ENCODE measurements at places on chromosomes 4 and X. TPM values are rescaled to one million over a fixed set of nuclear protein-coding genes. Genes with fewer than 3 reads are reported as not detected.

GRCh38 chr4:120847019-120847582, 75.4 kb downstream of the PRDM5 start:
- H3K27me3 ChIP-seq, result no peaks in the 10 kb centered on the region
- no peak overlapping the region for H3K4me3 ChIP-seq

GRCh38 chrX:130083656-130084382, 26.5 kb downstream of the ELF4 start:
- H3K27me3 ChIP-seq, result no peaks in the 10 kb centered on the region
- no peaks in the 10 kb centered on the region for H3K36me3 ChIP-seq
- peak; percentile 62 for DNase-seq
- peaks cover 22% of the 10 kb centered on the region for H3K4me1 ChIP-seq
- peak overlapping the region; percentile 68 for H3K27ac ChIP-seq
- H3K4me3 ChIP-seq, result peak overlapping the region; percentile 16

DNA sequence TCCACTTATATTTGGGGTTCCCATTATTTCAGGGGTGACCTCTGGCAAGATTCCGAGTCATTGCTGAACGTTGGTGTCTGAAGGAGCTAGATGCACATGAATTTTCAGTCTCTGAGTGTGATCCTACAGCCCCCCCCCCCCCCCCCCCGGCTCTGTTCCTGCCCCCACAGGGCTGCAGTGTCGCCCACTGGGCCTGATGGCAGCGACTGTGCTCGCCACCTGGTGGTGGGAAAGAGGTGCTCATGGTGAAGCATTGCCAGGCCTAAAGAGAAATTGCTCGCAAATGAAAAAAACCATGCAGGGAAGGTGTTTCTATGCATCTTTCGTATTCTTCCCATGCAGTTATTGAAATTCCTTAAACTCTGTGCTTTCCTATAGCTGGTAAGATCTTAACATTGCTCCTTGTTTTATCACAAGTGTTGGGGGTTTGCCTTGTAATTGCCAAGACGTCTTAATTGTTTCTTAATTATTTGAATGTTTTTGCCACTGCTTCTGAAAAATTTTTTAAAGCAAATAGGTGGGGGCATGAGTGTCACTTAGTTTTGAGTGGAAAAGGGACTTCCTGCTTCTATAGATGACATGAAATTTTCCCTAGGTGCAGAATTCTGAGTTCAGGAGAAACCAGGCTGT, 63.2 kb downstream of the CLDN22 start:
- no peaks in the 10 kb centered on the region for H3K36me3 ChIP-seq
- H3K4me3 ChIP-seq, result no peak overlapping the region
- DNase-seq, result peak; percentile 55
- no peaks in the 10 kb centered on the region for H3K4me1 ChIP-seq
- H3K27me3 ChIP-seq, result no peaks in the 10 kb centered on the region

GRCh38 chr4:157246964-157247363, 26.4 kb downstream of the GRIA2 start:
- H3K4me1 ChIP-seq, result no peaks in the 10 kb centered on the region
- no peak overlapping the region for H3K4me3 ChIP-seq
- H3K27me3 ChIP-seq, result no peaks in the 10 kb centered on the region

DNA sequence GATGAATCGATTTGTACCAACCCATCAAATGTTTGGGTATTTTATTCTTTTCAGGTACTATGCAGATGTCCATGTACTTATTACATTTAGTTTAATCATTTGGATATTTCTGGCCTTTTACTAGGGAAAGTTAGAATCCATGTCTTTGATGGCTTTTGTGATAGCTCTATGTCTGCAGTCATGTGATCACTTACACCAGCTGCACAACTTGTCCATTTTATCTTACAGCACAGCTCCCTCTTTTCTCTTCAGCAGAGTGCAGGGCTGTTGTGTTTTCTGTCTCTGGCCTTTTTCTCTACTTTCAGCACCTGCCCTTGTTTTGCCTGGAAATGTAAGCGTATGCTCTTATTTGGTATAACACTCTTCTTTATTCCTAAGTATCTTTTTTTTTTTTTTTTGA, 30.6 kb downstream of the WWC2 start:
- no peak for DNase-seq
- H3K4me1 ChIP-seq, result no peaks in the 10 kb centered on the region
- H3K27ac ChIP-seq, result no peak overlapping the region
- H3K36me3 ChIP-seq, result no peaks in the 10 kb centered on the region

HAUS7 gene
- total RNA-seq, result 12.4 TPM

BEX1 gene
- 3.0 TPM for total RNA-seq
